ENCODE measurements at places on chromosomes 5 and 9.
A peak's percentile ranks its signal among the peaks of the same experiment; 100 is the strongest.

GRCh38 chr9:14348373-14349145 lies 34.6 kb upstream of the NFIB start:
- DNase-seq = peak; percentile 6

DNA sequence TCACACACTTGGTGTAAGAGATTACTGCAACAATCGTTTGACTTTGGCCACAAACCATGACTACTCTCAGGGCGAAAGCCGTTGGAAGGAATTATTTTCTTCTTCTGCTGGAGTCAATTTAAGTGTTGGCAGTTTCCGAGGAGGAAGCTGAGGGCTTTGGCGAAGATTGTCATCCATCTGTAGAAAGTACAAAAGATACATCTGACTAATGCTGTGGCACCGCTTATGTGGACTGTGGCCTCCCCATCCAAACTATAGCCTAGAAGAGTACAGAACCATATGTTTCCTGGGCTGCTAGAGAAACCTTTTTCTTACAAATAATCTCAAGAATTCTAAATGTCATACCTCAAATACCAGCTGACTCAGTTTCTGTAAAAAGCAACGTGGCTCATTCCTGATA lies 7.4 kb downstream of the MTX3 start:
- no peak for DNase-seq

- DNase-seq = no peak
Measured at GRCh38 chr5:98631311-98632054, 142.0 kb upstream of the RGMB start.

DNA sequence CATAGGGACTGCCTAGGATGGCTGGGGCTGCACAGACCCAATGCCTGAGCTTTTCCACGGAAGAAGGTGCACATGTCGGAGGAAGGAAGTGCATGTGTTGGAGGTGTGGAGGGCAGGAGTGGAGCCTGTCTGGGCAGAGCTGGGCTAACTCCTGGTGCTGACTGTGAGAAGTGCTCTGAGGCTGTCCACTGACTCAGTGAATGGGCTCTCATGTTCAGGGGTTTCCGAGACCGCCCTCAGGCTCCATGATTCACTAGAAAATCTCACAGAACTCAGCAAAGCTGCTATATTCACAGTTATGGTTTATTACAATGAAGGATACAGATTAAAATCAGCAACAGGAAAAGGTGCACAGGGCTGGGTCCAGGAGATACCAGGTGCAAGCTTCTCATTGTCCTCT lies 37.2 kb downstream of the NTNG2 start:
- DNase-seq = no peak

DNA sequence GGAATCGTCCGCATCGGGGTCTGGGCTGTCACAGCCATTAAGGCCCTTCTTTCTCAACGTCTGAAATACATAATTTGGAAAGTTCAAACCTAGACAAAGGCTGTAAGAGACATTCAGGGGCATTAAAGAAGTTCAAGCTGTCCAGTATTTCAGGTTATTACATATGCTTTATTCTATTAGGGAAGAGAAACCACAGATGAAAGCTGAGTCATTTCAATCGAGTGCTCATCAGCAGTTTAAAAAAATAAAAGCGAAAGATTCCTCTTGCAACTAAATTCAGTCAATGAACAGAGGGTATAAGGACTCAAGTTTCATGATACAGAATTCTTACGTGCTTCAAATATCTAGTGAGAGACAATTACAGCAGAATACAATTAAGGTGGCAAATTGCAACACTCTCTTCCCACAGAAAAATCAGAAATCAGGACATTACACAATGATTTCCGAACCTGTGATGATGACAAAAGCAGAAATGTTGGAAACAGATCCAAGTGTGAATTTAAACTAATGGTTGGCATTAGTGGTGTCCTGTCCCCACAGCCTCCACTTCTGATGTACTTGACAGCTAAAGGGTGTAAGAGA lies 121.6 kb downstream of the MEF2C start:
- DNase-seq = no peak

DNA sequence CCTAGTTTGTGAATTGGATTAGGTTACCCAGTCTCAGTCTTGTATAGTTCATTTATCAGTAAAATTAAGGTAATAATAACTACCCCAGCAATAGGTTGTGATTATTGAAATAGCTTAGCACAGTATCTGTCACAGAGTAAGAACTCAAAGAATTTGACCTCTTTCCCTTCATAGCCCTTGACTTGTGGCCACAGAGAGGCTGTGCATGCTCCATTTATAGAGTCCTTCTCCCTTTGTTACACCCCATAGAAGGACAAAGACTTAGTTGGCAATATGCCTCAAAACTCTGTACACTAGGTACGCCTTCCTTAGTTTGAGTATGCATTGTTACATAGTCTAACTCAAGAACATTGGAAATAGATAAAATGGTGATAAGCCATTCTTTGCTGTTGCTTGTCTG lies 257.2 kb downstream of the KCTD16 start:
- no peak for DNase-seq

- DNase-seq = no peak
Measured at GRCh38 chr5:77777911-77778310, 1.8 kb upstream of the TBCA start.

DNA sequence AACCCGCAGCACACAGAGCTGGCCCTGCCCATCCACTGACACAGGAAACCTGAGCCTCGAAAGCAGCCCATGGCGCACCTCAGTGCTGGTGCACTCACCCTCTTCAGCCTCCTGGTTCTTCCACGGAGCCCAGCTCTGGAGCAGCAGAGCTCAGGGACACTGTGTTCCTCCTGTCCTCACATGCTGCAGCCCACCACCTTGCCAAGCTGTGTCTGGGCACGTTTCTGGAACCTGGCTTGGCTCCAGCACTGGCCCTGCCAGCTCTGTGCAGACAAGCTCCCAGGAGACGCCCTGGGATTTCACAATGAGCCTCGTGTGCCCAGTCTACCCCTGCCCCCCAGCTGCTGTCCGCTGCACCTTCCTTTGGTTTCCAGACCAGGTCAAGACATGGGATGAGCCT lies 119.5 kb downstream of the SYK start:
- no peak for DNase-seq

GRCh38 chr9:974996-975739 lies 1.3 kb upstream of the DMRT3 start:
- DNase-seq = no peak

GRCh38 chr5:73365301-73365853 lies 83.2 kb downstream of the FOXD1 start:
- DNase-seq = no peak

GRCh38 chr9:90009447-90009846 lies 404.6 kb downstream of the GADD45G start:
- DNase-seq = no peak

DNA sequence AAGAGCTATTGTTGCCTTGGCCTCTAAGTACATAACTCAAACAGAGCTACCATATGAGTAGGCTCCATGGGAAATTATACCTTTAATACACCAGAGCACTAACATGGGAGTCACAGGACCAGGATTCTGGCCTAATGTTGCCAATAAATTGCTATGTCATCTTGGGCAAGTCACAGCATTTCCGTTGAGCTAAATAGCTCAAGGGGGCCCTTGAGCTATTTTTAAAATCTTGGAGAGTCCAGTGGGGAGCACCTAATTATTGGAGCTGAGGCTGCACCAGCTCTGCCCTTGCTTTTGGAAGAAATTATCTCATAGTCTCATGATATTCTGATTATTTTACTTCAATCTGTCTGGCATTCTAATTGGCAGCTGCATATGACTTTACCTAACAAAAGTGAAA lies 350.8 kb downstream of the ENC1 start:
- DNase-seq = no peak

GRCh38 chr5:173664154-173664526 lies 47.7 kb upstream of the BOD1 start:
- DNase-seq = no peak

DNA sequence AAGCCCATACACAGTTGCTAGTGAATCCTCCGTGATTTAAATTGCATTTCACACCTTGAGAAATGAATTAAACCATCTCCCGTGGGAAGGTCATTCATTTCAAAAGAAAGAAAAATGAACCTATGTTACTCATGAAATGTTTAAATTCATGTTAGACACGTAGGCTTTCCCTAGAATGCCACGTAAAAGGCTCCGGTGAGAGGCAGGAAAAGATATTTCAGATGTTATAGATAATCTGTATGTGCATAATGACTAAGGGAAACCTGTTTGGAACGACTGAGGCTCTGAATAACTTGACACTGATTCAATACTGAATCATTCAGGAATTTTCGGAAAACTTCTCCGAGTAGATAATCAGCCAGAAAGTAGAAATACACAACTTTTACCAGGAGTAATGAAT lies 134.3 kb upstream of the ICE1 start:
- no peak for DNase-seq

- DNase-seq = peak; percentile 93
Measured at GRCh38 chr5:94618029-94618492, 343 bp downstream of the KIAA0825 start.

- no peak for DNase-seq
Measured at GRCh38 chr5:57531333-57531732, 48.7 kb upstream of the ACTBL2 start.

DNA sequence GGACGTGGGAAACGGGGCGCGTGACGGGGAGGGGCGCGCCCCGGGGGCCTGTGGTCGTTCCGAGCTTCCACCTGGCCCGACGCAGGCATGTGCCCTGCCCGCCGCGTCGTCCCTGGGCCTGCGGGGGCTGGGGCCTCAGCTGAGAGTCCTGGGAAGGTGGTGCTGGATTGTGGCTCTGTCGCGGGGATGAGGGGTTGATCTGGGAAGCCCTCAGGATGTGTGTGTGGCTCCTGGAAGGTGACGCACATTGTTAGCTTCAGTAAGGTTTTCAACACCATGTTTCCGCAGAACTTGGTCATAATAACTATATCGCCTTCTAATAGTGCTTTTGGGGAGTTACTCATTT lies 589.1 kb downstream of the MTRR start:
- peak; percentile 24 for DNase-seq

- DNase-seq = peak; percentile 94
Measured at GRCh38 chr5:82277987-82278710, at the start of gene RPS23. RPS23 (minus strand) TSS chr5:82278354; CDS start chr5:82278323, 31 bp downstream.

DNA sequence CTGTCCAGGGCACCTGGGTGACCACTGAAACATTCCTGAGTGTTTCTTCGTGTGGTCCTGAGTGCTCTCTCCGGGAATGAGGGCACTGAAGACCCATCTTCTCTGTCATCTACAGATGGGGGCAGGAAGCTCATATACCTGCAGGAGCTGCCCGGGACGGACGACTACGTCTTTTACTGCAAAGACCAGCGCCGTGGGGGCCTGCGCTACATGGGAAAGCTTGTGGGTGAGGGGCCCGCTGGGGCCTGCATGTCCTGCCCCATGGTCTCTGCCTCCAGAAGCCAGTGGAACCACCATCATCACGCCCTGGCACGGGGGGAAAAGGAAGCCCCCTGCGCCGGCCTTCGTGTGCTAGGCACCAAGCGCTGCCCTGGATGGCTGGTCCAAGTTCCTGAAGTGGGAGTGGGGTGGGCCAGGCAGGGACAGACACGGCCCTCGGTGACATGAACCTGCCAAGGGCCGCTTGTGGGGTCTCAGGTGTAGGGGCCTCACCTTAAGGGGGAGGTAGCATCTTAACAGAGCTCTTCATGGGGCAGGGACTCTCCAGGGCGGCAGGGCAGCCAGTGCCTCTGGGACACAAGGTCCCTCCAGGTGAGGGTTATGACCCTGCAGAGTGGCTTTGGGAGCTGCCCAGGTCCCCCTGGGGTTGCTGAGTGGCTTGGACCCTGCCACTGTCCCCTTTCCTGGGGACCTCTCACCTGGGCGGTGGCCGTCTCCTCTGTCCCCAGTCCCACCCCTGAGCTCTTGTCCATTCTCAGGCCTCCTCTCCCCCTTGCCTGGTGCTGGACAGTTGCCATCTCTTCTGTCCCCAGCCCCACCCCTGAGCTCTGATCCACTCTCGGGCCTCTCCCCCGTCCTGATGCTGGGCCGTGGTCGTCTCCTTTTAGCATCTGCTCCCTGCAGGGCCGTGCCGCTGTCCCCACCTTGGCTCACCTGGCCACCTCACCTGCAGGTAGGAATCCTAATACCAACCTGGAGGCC lies 2.1 kb downstream of the OBP2A start:
- no peak for DNase-seq

DNA sequence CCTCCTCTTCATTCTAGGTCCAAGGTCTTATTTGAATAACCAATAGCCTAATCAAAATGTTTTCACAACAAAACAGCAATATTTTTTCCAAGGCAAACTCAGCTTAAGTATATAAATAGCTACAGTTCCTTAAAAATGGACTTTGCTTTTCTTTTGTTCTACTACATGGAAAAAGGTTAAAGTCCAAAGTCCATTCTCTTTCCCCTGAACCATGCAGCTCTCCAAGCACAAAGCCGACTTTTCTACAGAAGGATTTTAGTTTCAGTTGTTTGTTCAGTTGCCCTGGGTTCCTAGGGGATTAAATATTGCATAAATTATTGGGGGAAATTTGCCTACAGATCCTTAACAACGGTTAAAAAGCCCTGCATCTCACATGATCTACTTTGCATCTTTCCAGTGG lies 677.0 kb upstream of the KLF4 start:
- no peak for DNase-seq

GRCh38 chr5:135154197-135154596 lies 120.2 kb upstream of the PITX1 start:
- DNase-seq = no peak

- DNase-seq = no peak
Measured at GRCh38 chr5:137888466-137888862, 793 bp upstream of the PKD2L2 start.

DNA sequence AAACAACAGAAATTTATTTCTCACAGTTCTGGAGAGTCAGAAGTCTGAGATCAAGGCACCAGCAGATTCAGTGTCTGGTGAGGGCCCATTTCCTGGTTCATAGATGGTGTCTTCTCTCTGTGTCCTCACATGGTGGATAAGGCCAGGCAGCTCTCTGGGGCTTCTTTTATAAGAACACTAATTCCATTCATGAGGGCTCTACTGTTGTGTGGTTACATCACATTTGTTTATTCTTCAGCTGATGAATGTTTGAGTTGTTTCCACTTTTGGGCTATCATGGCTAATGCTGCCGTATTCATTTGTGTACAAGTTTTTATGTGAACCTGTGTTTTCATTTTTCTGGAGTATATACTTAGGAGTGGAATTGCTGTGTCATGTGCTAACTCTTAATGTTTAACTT lies 35.2 kb downstream of the DDX4 start:
- DNase-seq = no peak

GRCh38 chr9:70595211-70595610 lies 180.8 kb upstream of the KLF9 start:
- no peak for DNase-seq

- DNase-seq = no peak
Measured at GRCh38 chr5:5950658-5951057, 427.7 kb downstream of the MED10 start.

DNA sequence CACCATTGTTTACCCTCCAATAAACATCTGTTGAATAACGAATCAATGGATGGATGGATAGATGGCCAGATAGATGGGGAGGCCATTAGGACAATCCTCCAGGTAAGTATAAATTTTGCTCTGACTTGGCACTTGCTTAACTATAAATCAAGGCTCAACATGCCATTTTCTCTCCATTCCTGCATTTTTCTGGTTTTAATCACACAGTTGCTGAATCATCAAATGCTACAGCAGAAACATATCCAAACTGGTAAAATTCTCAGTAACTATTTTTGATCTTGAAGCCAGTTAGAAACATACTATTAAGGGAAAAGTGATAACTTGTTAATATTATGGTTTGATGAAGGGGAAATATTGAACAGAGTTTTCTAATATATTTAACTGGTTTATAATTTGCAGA lies 71.5 kb upstream of the MTAP start:
- no peak for DNase-seq

Measured in erythroblast (primary cell).